ENCODE measurements at places on chromosomes 5 and 9.

DNA sequence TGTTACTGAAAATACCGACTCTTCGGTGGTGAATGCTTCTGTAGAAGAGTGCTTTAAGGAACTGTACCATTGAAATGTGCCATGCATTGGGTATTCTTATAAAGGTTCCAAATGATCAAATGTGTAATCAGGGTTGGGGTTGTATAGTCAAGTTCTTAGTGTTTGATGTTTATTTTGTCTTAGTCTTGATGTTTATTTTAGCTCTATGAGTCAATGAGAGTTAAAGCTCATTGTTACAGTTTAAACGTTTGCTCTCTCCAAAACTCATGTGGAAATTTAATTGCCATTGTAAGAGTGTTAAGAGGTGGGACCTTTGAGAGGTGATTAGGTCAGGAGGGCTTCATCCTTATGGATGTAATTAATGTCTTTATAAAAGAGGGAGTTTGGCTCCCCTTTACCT is 153.0 kb downstream of the FER start:
- no peak for DNase-seq

GRCh38 chr5:147519380-147519779 is 9.5 kb upstream of the DPYSL3 start:
- DNase-seq = no peak

DNA sequence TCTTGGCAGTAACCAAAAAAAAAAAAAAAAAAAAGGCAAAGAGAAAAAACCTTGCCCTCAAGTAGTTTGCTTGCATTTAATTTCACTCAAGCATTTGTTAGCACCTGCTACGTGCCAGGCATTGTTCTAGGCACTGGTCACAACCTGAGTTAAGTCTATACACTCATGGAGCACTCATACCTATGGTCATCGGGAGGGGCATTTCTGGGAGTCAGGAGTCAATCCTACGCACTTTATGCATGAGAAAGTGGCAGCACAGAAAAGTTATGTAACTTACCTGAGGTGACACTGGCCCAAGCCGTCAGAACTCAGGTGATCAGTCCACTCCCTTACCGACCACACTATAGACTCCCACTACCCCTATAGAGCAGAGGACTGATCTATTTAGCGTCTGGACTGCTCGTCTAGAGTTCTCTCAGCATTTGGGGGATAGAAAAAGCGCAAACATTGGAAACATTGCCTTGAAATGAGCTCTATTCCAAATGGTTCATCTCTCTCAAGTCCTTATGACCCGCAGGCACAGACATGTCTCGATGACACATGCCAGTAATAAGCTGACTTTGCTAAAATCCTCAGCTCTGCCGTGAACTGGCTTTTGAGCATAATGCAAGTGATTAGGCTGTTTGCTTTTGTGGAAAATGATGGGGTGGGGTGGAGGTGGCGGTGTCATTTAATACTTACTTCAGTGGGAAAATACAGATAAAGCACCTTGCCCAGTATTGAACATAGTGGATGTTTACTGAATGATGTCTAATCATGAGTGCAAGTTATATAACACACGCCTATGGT is 160.2 kb downstream of the ARHGEF28 start:
- DNase-seq = no peak

DNA sequence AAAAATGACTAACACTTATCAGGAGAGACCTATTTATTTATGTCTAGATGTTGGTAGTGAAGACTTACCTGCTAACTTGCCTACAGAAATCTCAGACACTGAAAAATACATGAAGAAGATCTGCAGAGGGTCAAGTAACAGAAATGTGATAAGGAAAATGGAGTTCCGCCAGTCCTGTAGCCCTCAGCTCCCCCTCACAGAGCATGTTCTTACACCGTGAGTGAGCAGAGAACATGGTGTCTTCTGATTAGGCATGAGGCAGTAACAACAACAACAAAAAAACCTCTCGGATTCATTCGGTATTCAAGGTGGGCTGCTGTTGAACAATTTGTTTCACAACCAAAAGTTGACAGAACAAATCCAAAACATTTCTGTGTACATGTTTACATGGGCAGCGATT is 162.0 kb upstream of the SNX2 start:
- DNase-seq = no peak

DNA sequence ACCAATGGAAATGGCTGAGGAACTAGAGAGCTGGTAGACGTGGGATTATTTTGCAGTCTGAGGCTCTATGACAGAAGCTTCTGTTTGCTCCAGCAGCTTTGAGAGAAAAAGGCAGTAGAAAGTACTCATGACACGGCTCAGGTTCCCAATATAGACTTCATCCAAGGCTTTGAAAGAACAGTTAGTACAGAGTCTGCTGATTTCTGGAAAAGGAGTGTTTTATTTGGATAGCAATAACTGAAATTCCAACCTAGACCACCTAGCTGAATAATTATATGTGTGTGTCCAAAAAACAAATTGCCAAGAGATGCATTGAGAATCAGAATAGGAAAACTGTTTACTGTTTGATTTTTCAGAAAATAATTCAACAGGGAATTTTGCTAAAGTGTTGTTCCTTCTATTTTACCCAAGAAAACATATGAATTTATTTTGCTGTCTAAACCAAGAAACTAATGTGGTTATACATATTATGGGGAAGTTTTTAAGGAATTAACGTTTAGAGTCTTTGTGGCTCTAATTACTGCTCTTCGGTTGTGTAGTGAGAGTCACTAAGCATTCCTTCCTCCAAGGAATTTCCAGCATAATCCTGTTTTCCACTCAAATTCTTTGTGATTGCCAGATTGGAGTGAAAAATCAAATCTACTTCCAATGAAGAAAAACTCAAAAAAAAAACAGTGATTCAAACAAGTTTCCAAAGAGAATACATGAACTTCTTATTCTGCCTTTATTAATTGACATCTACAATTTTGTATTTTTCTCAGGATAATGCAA is 18.1 kb upstream of the MTX3 start:
- DNase-seq = no peak

GRCh38 chr5:141958546-141959172 is 657 bp upstream of the PCDH12 start:
- no peak for DNase-seq

- no peak for DNase-seq
These were observed 2.5 kb upstream of the ZNF346 start for GRCh38 chr5:177020033-177020432.

DNA sequence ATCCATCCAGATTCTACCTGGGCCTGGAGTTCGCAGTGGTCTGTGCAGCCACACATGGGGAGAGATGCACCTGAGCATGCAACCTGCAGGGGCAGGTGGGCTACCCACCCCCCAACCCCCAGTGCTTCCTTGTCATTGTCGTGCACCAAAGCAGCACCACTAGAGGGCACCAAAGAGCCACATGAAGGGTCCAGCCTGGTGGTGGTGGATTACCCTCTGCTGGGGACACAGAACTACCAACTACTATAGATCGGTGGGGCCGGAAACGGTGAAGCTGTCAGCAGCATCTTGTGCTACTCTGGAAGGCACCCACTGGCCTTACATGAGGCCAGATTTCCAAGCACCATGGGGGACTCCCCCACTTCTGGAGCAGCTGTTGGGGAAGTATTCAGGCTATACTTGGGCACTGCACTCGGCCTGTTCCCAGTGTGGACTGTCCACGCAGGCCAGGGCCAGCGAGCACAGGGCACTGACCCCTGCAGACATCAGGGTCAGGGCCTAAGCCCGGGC is 60.2 kb upstream of the TBC1D2 start:
- DNase-seq = peak; percentile 67

GRCh38 chr9:14323083-14323971 is 9.4 kb upstream of the NFIB start:
- no peak for DNase-seq

GRCh38 chr5:39420482-39421145 is 4.2 kb downstream of the DAB2 start:
- no peak for DNase-seq

- no peak for DNase-seq
These were observed 1737.9 kb upstream of the C9orf72 start for GRCh38 chr9:29311221-29311620.

DNA sequence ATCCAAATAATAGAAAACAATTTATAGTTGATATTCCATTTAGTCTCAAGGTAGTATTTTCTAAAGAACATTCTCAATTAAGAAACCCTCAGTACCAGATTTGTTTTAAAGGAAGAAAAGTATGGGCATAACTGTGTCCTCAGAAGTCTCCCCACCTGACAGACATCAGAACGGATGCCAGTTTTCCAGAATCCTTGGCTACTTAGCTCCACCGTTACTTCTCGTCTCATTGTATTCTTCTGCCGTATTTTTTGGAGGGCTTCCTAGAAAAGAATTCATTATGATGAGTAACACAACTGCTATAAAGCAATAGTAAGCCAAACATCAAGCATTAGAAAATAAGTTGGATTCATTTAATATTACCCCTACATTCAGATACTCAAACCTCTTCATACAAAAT is 67.8 kb downstream of the DROSHA start:
- DNase-seq = no peak

DNA sequence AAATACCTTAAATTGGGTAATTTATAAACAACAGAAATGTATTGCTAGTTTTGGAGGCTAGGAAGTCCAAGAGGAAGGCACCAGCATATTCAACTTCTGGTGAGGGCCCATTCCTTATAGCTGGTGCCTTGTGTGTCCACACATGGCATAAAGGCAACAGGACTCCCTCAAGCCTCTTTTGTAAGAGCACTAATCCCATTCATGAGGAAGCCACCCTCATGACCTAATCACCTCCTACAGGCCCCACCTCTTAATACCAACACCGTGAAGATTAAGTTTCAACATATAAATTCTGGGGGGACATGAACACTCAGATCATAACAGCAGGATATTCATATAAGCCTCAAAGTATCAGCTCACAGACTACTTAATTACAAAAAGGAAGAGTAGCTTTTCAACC is 4.0 kb upstream of the PLAC8L1 start:
- DNase-seq = no peak

- DNase-seq = no peak
These were observed 100.9 kb upstream of the TBC1D2 start for GRCh38 chr9:98356326-98356725.

GRCh38 chr9:129285382-129285781 is 107.3 kb upstream of the IER5L start:
- DNase-seq = no peak

DNA sequence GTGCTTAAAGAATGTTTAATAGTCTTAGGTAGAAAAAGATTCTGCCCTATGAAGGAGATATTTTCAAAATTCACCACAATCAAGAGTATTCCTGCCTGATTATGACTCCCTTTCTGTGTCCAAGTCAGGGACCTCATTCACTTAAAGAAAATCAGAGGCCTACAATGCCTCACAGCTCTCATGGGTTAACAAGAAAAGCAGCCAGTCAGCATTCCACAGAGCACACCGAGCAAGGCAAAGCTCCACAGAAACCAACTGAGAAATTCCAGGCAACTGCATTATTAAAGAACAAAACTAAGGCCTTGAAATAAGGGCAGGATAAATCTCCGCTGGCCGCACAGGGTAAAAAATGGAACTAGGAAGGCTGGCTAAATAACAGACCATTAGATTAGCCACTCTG is 161.1 kb downstream of the TARS1 start:
- DNase-seq = no peak

- DNase-seq = no peak
These were observed 214.0 kb upstream of the DAB2 start for GRCh38 chr5:39638813-39639212.

DNA sequence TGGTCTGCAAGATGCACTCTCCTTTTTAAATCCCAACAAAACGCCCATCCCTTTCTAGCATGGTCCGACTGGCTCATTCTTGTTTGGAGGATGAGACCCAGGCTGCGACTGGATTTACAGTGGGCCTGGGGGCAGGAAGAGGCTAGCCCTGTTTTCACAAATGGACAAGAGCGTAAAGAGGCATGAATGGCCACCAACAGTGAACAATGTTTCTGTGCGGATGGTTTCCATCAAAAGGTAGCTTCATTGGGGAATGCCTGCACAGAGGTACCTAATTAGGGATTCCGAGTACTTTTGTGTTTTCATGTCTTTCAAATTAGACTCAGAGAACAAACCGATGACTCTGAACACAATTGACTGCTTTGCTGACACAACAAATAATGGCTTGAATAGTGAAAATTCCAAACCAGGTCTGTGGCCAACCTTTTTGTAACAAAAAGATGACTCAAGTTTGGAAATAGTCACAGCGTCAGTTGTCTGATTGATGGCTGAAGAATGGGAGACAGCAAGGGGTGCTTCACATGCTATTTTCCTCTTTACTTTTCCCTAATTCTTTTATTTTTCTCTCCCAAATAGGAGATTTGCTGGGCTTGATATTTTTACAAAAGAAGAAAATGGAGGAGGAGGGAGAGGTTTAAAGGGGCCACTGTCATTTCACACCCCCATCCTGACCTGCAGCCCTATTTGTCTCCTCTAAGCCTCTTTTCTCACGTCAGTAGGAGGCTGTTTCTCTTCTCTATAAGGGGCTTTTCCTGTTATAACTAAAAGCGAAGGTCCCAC is 208.1 kb upstream of the S1PR3 start:
- DNase-seq = no peak
